ENCODE measurements at places on chromosomes 7 and 10.

DNA sequence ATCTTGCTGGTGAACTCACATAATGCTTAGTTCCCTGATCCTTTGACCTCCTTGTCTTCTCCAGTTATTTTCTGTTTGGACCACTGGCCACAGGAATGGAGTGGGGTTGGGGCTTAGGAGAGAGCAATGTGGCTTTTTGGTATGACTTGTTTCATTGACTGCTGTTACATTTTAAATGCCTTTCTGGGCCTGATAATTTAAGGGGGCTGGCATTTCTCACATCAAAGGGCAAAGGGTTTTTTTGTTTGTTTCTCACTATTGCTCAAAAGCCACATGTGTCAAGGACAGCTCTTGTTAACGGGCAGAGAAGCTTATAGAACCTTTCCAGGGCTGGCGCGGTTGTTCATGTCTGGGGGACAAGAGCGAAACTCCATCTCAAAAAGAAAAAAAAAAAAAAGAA is 161.2 kb upstream of the TNRC18 start:
- no peak for DNase-seq

- no peak for DNase-seq
Measured at GRCh38 chr7:48154792-48155413, 16.4 kb upstream of the ABCA13 start.

DNA sequence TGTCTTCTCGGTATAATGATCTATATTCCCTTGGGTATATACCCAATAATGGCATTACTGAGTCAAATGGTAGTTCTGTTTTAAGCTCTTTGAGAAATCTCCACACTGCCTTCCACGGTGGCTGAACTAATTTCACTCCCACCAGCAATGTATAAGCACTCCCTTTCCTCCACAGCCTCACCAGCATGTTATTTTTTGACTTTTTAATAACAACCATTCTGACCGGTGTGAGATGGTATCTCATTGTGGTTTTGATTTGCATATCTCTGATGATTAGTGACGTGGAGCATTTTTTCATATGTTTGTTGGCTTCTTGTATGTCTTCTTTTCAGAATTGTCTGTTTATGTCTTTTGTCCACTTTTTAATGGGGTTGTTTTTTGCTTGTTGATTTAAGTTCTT is 33.6 kb downstream of the KIAA1217 start:
- no peak for DNase-seq

DNA sequence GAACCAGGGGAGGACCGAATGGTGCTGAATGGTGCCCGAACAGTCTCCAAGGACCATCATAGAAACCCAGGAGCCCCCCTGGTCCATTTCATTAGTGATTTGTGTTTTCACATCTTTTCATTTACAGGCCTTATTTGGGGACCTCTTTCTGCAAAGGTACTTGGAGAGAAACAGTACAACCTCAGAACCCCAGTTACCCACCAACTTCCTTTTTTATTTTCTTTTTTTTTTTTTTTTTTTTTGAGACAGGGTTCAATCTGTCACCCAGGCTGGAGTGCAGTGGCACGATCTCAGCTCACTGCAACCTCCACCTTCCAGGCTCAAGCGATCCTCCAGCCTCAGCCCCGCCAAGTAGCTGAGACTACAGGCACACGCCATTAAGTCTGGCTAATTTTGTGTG is 13.0 kb upstream of the ELN start:
- no peak for DNase-seq

- DNase-seq: no peak
Measured at GRCh38 chr7:84384417-84384816, 189.8 kb upstream of the SEMA3A start.

- DNase-seq: no peak
Measured at GRCh38 chr10:116147147-116147905, 125.7 kb downstream of the GFRA1 start.

DNA sequence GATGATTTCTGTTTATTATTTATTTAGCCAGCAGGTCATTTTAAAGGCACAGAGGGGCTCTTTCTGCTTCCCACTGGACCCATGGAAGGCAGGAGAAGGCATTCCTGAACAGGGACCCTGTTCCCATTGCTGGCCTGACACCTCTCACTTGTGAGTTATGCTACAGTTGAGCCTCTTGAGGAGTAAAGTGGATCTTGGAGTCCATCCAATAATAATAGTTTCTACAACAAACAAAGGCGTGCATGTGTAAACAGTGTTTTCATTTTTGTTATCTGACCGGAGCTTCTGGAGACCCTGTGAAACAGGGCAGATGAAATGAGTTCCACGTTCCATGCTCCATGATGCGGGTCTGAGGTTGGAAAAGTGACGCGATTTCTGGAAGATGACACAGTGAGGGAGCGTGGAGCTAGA is 127.3 kb upstream of the HABP2 start:
- no peak for DNase-seq

GRCh38 chr7:124489082-124489819 is 276.3 kb downstream of the GPR37 start:
- no peak for DNase-seq

GRCh38 chr10:100810091-100810834 is 64.9 kb downstream of the PAX2 start:
- no peak for DNase-seq

DNA sequence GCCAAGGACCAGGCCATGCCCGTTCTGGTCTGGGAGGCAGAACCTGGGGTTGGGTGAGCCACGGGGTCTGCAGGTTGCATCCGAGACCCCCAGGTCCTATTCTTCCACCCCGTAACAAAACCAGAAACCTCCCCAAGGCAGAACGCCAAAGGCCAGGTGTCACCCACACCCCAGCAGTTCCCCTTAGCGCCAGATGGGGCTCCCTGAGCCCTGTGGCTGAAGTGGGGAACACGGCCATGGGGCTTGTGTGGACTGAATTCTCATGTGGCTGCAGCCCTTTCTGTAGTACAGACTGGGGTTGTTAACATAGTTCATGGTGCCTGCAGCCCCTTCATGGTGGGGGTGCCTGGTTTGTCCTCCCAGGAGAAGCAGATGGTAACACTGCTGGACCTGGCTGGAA is 10.2 kb downstream of the BRI3 start:
- DNase-seq: no peak

DNA sequence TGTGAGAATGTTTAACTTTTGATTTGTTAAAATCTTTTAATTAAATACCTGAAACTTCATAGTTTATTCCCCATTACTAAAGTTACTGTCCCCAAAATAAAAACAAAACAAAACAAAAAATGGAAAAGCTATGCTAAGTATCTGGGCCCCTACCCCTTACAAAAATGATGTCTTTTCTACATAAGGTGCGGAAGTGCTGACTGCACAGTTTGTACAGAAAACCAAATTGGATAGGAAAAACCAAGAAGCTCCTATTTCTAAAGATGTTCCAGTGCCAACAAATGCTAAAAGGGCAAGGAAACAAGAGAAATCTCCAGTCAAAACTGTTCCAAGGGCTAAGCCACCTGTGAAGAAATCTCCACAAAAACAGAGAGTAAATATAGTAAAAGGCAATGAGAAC is 50.5 kb downstream of the TASOR2 start:
- no peak for DNase-seq

DNA sequence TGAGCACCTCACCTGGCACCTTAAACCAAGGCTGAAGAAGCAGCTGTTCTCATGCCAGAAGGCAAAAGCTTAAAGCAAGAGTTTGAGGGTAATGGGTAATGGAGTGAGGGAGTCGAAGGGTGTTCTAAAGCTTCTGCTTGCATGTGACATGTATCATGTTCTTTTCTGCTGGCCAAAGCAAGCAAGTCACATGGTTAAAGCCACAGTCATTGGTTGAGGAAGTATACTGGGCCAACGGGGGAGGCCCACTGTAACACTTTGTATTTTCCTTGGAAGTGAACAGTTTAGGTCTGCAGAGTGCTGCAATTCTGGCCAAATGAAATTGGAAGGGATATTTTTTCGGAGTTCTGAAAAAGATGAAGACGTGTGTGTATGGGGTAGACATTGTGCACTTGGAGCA is 75.7 kb downstream of the REEP3 start:
- no peak for DNase-seq

DNA sequence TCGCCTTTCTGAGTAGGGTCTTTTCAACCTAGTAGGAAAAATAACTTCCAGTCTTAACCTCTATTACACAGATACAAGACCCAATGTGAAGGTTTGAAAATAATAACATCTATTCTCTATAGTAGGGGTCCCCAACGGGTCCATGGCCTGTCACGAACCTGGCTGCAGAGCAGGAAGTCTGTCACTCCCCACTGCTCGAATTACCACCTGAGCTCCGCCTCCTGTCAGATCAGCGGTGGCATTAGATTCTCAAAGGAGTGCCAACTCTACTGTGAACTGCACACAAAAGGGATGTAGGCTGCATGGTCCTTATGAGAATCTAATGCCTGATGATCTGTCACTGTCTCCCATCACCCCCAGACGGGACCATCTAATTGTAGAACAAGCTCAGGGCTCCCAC is 7.4 kb downstream of the YWHAG start:
- no peak for DNase-seq

GRCh38 chr10:114024876-114025610 is 18.6 kb upstream of the ADRB1 start:
- no peak for DNase-seq

- no peak for DNase-seq
Measured at GRCh38 chr10:121232494-121232893, 365.8 kb downstream of the FGFR2 start.

GRCh38 chr10:131625041-131625440 is 275.8 kb upstream of the PPP2R2D start:
- DNase-seq: no peak

DNA sequence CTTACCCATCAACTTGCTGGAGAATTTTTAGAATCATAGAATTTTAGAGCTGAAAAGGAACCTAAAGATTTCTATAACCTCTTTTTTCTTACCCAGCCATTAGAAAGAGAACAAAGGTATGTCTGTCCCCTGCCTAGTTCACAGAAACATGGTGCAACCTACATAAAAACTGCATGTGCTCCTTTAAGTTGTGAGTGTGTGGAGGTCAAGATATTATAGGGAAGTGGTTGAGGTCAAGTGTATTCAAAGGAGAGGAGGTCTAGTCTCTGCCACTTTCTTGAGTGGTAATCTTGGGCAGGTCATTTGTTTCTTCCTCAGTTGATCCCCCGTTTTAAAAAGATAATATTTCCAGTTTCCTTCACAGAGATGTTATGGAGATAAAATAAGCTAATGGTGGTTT is 6.4 kb downstream of the UBTD1 start:
- DNase-seq: no peak

DNA sequence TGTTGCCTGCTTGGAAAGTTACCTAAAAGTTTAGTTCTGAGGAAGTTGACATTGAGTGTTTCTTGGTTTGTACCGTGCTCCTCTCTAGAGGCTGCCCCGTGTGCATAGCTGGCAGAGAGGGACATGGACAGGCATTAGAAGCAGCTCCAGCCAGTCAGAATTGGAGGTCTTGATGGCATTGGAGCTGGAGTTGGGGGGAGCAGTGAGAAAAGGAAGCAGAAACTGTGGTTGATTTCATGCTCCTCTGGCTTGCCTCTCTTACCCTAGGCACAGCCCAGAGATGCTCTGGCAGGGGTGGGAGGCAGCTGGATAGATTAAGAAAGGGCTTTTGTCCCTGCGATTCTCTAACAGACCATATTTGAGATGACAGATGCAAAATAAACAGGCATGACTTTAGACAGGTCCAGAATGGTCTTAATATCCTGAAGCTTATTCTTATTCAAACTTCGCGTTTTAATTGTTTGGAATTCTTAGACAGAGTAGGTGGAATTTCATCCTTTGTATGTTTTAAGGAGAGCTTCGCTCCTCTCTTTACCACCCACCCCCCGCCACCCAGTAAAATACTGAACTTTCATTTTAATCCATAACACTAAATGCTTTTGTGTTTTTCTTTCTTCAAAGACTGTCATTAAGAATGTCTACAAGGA is 73.5 kb upstream of the GLCCI1 start:
- no peak for DNase-seq

DNA sequence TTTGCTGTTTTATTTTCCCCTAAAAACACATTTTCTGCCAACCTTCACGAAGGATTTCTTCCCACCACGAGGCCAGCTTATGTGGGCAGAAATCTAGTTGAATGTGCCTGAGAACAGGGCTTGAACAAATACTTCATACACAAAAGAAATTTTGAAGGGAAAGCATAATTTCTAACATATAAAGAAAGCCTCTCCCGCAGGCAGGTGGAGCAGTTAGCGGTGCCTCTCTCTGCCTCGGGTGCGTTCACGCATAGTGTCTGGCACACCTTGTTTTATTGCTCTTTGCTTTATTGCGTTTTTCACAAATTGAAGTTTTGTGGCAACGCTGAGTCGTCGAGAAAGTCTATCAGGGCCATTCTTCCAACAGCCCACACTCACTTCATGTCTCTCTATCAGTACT is 7.0 kb upstream of the CSGALNACT2 start:
- no peak for DNase-seq

DNA sequence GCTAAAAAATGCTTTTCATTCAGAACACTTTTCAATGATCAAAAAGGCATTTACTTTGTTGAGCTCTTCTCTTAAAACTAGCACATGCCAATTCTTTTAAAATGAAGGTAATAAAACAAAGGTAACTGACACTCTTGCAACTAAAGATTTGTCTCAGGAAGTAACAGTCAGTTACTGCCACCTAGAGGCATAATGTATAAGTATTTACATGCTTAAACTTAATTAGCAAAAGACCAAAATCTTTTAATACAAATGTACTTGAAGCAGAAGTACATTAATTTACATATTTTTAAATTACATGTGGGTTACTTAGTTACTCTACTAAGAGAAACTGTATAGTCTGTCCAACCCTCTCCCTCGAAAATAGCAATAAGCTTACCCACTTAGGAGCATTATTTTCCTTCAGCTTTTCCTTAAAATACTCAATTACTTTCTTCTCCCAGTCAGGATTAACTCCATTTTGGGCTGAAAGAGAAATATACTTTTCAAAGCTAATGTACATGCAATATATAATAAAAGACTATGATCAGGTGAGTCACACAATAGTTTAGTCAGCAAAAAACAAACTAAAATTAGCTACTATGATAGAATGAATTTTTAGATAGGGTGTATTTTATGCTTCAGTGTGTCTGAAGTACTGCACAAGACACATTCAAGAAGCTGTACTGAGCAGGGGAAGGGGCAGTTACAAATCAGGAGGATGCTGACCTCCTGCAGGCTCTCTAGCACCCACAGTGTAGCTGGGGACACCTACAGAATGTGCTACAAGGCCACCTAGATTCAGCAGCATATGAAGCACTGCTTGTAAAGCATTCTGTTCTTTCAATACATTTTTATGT is 13.0 kb downstream of the MCMBP start:
- DNase-seq: no peak

DNA sequence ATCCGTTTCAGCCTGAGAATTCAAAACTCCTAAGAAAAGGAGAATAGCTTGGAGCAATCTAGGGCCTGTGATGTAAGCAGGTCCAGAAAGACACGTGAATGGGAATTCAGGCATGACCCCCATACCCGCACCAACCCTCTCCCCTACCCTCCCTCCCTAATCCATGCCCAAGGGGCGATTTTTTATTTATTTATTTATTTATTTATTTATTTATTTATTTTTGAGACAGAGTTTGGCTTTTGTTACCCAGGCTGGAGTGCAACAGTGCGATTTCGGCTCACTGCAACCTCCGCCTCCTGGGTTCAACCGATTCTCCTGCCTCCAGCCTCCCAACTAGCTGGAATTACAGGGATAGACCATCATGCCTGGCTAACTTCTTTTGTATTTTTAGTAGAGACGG is 16.6 kb upstream of the EIF4H start:
- no peak for DNase-seq

GRCh38 chr10:2232479-2232878 is 495.2 kb upstream of the ADARB2 start:
- DNase-seq: no peak

GRCh38 chr10:59967079-59967478 is 60.7 kb upstream of the CCDC6 start:
- DNase-seq: no peak

All from stimulated activated CD4-positive, alpha-beta T cell treated with anti-CD3 and anti-CD28 coated beads, Interleukin-12 subunit alpha, Interleukin-12 subunit beta, amount 100 ng/mL, for 4 hours (primary cell).